ENCODE measurements at places on chromosomes 1 and 21. TPM values are rescaled to one million over a fixed set of nuclear protein-coding genes. Genes with fewer than 3 reads are reported as not detected.

DNA sequence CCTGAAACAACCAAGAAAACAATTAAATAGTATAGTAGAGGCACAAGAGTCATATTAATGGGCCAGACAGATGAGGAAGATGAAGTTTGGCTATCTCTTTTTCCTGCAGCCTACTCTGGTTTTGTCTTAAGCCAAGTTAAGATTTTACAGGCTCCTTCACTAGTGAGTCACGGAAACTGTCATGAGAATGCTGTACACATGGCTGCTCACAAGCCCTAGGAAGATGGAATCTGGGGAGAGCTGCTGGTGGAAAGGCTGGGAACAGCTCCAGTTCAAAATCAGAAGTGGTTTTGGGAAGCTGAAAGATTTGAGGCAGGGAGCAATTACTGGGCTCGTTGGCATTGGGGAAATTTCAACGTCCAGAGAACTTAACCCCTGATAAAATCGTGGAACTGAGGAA, 46.4 kb upstream of the S1PR1 start:
- no peak for DNase-seq

GRCh38 chr1:23525558-23526250, 5.3 kb downstream of the E2F2 start:
- DNase-seq = no peak

DNA sequence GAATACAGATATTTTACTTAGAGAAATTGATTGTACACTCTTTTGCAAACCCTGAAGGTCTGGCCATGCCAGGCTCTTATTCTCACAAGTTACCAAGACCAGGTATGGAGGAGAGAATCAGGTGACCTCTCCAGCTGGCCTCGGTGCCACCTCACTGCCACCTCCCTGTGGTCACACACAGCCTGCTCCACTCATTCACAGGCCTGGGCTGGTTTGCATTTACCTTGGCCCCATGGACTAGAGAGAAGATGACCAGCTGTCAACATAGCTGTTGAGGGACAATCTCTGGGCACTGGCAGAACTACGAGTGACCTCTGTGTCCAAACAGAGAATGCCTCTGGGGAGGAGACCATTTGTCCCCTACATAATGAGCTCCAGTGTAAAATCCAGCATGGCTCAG, 291.2 kb upstream of the RUNX1 start:
- no peak for DNase-seq

- DNase-seq = no peak
Measured at GRCh38 chr1:19006837-19007271, 50.4 kb upstream of the IFFO2 start.

DNA sequence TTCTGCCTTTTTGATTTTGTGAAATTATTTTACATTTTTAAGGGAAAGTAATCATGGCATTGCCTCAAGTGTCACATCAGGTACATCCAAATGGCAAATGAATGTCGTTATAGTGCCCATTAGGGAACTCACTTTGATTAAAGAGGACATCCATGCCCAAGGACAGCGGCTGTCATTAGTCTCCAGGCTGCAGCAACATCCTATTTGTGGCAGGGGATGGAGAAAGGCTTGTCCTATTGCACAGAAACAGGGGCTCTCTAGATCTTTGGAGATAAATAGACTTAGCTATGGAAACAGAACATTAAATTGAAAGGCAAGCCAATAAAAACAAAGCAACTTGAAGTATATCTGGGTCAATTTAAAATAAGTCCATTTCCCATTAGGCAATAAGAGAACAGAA, 439.3 kb downstream of the NEGR1 start:
- no peak for DNase-seq

GRCh38 chr1:21640653-21641052, 28.5 kb downstream of the RAP1GAP start:
- DNase-seq = no peak

- DNase-seq = no peak
Measured at GRCh38 chr1:159753386-159753785, 27.4 kb upstream of the DUSP23 start.

GRCh38 chr1:157137408-157138219, 581 bp downstream of the ETV3 start:
- DNase-seq = no peak

- DNase-seq = no peak
Measured at GRCh38 chr1:67338642-67339041, 31.0 kb downstream of the IL12RB2 start.

DNA sequence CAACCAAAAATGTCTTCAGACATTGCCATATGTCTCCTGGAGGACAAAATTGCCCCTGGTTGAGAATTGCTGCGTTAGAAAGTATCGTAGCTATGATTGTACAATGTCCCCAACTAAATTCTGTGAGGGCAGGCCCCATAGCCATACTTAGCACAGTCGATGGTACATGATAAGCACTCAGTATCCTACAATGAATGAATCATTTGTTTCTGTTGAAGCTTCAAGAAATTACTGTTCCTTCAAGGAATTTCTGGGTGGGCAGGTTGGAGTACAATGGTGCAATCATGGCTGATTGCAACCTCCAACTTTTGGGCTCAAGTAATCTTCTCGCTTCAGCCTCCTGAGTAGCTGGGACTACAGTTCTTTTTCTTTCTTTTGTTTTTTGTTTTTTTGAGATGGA, 4.7 kb downstream of the CAP1 start:
- no peak for DNase-seq

DNA sequence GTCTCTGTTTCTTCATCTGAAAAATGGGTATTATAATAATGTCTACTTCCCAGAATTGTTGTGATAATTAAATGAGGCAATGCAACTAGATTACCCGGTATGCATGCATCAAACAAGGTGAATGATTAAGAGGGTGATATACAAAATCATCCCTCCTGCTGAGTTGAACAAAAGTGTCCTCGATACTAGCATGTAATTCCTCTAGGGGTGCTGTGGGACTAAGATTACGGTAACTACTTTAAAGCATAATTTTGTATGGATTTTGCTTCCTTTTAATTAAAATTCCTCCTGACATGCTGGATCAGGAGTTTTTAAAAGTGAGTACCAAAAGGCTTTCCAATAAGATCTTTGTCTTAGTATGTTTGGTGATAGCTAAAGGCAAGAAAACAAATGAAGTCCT, 98.7 kb upstream of the PRMT6 start:
- DNase-seq = no peak

The PCSK9 gene
- total RNA-seq = 0.16 TPM

The ATAD3A gene
- 26.3 TPM for total RNA-seq
